ENCODE measurements at places on chromosomes 6 and 20. TPM values are rescaled to one million over a fixed set of nuclear protein-coding genes. Genes with fewer than 3 reads are reported as not detected.

DNA sequence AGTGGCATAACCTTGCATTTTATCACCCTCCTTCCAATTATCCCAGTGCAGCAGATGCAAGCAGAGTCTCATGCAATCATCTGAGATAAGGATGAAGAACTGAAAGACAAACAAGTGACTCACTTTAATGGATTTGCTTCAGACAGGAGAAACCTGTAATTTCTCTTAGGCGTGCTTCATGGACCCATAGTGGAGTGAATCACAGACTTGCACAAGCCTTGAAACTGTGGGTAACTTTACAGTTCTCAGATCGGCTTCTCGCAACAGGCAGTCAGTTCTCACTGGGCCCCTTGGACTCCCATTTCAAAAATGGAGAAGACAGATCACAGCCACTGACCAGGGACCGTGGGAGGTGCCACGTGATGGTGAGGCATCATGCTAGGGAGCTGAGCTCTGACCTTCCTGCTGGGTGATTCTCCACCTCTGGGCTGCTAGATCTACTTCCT lies at the start of gene ADGRF4:
TSS of gene ADGRF4 (plus strand) at position 239 of the 446 bp plus-strand sequence. CDS start 8,666 bp downstream, outside the sequence.
- peak within 1 kb of the TSS; percentile 98 for H3K27ac ChIP-seq
- peak within 1 kb of the TSS; percentile 21 for H3K4me3 ChIP-seq
- no peaks in the 10 kb centered on the region for H3K36me3 ChIP-seq

Gene SAMD10
- total RNA-seq, result 13.4 TPM

Gene CALHM4
- 3.4 TPM for total RNA-seq

Gene UST
- not detected for total RNA-seq

Gene PRICKLE4
- total RNA-seq, result 2.8 TPM

Gene SAMD3
- 1.7 TPM for total RNA-seq

DNA sequence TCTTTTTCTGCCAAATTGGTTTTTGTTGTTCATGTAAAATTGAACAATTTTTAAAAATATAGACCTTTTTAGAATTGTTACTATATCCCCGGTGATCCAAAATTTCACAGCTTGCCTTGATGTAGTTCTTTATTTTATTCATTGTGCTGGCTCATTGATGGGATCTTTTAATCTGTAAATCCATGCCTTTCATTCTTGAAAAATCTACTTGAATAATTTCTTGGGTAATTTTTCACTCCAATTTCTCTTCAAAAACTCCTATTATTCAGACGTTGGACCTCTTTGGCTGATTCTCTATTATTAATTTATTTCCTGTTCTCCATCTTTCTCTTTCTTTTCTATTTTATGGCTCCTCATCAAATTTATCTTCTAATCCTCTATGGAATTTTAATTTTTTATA lies 476.1 kb upstream of the CITED2 start:
- peaks cover 51% of the 10 kb centered on the region for H3K4me1 ChIP-seq
- DNase-seq, result no peak
- H3K27ac ChIP-seq, result no peak overlapping the region

GRCh38 chr6:45351667-45352066 lies 23.5 kb downstream of the RUNX2 start:
- H3K27ac ChIP-seq, result no peak overlapping the region
- no peaks in the 10 kb centered on the region for H3K36me3 ChIP-seq
- H3K4me1 ChIP-seq, result no peaks in the 10 kb centered on the region
- no peak overlapping the region for H3K4me3 ChIP-seq

Gene SOX18
- total RNA-seq, result 0.84 TPM

DNA sequence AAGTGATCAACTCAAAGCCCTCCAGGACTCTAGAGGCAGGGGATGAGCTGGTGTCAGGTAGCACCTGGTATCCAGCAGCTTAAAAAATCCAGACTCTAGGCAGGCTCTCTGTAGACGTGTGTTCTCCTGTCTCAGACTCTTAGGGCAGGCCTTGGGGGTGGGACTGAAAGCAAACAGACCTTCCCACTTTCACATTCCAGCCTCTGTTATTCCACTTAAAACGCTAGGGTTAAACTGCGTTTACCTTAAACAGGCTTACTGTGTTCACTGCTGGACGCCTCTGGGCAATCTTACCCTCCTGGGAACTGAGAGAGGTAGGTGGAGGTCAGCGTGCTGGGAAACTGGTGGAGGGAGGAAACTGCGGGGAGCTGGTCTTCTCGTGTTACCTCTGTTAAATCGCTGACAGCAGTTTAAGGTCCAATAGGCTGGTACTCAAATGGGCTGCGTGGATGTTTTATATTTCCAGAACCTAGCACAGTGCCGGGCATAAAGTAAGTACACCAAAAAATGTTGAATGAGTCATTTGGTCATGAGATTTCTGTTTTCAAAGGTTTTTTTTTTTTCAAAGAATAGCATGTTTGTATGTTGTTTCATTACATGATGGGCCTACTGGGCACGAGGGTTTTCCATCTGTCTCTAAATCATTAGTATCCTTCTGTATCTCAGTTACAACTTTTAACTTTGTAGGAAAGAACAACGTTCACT lies at the start of gene GCNT2:
TSS of gene GCNT2 (plus strand) at position 248 of the 705 bp plus-strand sequence. CDS start 7,561 bp downstream, outside the sequence.
- H3K4me1 ChIP-seq, result peaks cover 33% of the 10 kb centered on the region
- peak within 1 kb of the TSS; percentile 90 for H3K27ac ChIP-seq
- DNase-seq, result peak; percentile 90

Gene HSF2
- total RNA-seq, result 12.1 TPM

DNA sequence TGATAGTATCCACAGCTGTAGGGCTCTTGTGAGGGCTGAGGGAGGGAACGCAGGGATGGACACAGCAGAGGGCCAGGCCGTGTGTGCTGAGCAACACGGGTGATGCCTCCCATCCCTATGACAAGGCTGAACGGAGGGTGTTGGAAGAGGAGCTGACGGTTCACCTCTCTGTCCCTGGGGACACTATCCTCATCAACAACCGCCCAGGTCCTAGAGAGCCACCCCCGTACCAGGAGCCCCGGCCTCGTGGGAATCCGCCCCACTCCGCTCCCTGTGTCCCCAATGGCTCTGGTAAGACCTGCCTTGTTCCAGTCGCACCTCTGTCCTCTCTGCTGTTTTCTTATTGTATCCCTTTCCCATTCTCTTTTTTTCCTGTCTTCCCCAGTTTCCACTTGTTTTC lies 10.1 kb downstream of the DDR1 start:
- no peak overlapping the region for H3K27ac ChIP-seq
- DNase-seq, result no peak
- H3K4me1 ChIP-seq, result no peaks in the 10 kb centered on the region
- H3K36me3 ChIP-seq, result peaks cover 8% of the 10 kb centered on the region

GRCh38 chr20:45452772-45453691 lies 16.5 kb upstream of the WFDC2 start:
- H3K27me3 ChIP-seq, result no peaks in the 10 kb centered on the region
- H3K27ac ChIP-seq, result no peak overlapping the region
- 0 out of 2 replicates have a peak, but pooled peaks cover 5% of the 10 kb centered on the region for H3K4me1 ChIP-seq
- DNase-seq, result no peak

GRCh38 chr6:34148631-34149451 lies 3.0 kb upstream of the GRM4 start:
- H3K27ac ChIP-seq, result no peak overlapping the region
- H3K4me1 ChIP-seq, result peaks cover 6% of the 10 kb centered on the region
- no peak overlapping the region for H3K4me3 ChIP-seq
- DNase-seq, result peak; percentile 14

DNA sequence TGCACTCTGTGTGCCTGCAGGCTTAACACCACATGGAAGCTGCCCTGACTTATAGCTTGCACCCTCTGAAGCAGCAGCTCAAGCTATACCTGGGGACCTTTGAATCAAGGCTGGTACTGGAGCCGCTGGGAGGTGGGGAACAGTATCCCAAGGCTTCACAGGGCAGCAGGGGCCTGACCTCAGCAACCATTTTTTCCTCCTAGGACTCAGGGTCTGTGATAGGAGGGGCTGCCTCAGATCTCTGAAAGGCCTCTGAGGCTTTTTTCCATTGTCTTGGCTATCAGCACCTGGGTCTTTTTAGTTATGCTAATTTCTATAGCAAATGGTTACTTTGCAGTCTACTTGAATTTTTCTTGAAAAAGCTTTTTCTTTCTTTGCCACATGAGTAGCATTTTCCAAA lies 80.2 kb upstream of the OPRM1 start:
- no peaks in the 10 kb centered on the region for H3K36me3 ChIP-seq
- no peak overlapping the region for H3K4me3 ChIP-seq
- no peaks in the 10 kb centered on the region for H3K27me3 ChIP-seq
- DNase-seq, result no peak

DNA sequence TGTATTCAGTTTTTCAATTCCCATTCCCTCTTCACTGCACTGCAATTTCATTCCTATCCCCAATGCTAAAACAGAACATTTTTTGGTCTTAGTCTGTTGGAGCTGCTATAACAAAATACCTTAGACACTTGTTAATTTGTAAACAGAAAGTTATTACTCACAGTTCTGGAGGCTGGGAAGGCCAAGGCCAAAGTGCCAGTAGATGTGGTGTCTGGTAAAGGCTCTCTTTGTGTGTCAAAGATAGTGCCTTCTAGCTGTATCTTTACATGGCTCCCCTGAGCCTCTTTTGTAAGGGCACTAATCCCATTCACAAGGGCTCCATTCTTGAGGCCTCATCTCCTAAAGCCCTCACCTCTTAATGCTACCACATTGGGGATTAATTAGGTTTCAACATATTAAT lies 40.0 kb downstream of the PHIP start:
- H3K27ac ChIP-seq, result no peak overlapping the region
- DNase-seq, result no peak
- no peak overlapping the region for H3K4me3 ChIP-seq
- H3K4me1 ChIP-seq, result no peaks in the 10 kb centered on the region

Gene DDX43
- total RNA-seq, result not detected

GRCh38 chr20:38905375-38905774 lies 20.8 kb upstream of the FAM83D start:
- no peaks in the 10 kb centered on the region for H3K4me1 ChIP-seq
- DNase-seq, result no peak
- H3K4me3 ChIP-seq, result no peak overlapping the region
- H3K27ac ChIP-seq, result no peak overlapping the region

- DNase-seq, result no peak
- peaks cover 18% of the 10 kb centered on the region for H3K4me1 ChIP-seq
- H3K4me3 ChIP-seq, result no peak overlapping the region
- no peaks in the 10 kb centered on the region for H3K27me3 ChIP-seq
- no peak overlapping the region for H3K27ac ChIP-seq
- H3K36me3 ChIP-seq, result no peaks in the 10 kb centered on the region
Measured at GRCh38 chr20:3813848-3814581, 6.3 kb upstream of the AP5S1 start.

Gene MAFB
- 0.88 TPM for total RNA-seq

Gene EYA4
- not detected for total RNA-seq

DNA sequence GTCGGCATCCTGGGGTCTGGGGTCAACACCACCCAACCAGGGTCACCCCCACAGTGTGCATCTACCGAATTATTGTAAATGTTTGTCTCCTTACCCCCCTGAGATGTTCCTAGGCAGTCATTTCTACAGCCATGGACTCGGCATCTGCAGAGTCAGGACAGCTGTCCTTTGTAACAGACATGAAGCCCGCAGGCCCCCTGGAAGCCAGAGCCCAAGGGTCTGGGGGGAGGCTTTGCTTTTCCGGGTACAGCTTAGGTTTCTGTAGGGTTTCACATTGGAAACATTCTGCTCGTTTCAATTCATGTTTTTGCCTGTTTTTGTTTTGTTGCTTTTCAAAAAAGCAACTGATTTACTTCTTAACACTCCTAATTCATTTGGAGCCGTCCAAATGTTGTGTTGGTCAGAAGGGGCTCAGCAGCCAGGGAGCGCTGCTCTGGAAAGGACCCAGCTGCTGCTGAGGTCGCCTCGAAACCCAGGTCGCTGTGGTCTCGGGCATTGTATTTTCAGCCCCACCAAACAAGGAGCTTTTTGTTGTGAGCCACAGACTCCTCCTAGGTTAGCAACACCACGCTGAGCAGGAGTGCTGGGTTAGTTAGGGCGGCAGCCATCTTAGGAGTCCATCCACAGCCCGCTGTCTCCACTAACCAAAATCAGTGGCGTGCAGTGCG lies 160.4 kb downstream of the TMEM242 start:
- H3K4me1 ChIP-seq, result no peaks in the 10 kb centered on the region
- DNase-seq, result no peak
- H3K27ac ChIP-seq, result no peak overlapping the region
- no peak overlapping the region for H3K4me3 ChIP-seq

DNA sequence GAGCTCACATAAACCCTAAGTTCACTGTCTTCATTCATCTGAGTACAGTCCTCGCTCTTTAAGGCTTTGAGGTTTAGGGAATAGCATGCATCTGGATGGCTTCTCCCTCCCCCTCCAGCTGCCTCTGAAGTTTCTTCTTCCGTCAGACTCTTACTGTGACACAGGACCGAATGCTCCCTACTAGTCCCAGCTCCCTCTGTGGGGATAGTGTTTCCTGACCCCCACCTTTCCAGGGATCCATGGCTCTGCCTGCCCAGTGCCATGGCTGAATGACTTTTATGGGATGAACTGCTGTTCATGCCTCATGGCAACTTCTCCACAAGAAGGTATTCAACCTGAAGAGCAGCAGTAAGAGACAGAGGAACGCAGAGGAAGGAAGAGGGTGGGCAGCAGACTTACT lies 79.8 kb upstream of the EMILIN3 start:
- H3K4me1 ChIP-seq, result peaks cover 13% of the 10 kb centered on the region
- H3K27ac ChIP-seq, result no peak overlapping the region
- H3K36me3 ChIP-seq, result peaks cover 14% of the 10 kb centered on the region
- H3K4me3 ChIP-seq, result no peak overlapping the region
- H3K27me3 ChIP-seq, result no peaks in the 10 kb centered on the region
- DNase-seq, result peak; percentile 25

- no peaks in the 10 kb centered on the region for H3K27me3 ChIP-seq
- no peak overlapping the region for H3K27ac ChIP-seq
- H3K4me3 ChIP-seq, result no peak overlapping the region
- DNase-seq, result no peak
- H3K4me1 ChIP-seq, result 0 out of 2 replicates have a peak, but pooled peaks cover 7% of the 10 kb centered on the region
- no peaks in the 10 kb centered on the region for H3K36me3 ChIP-seq
Measured at GRCh38 chr20:15945289-15945688, 628.0 kb downstream of the KIF16B start.

GRCh38 chr6:89368107-89368506 lies 15.6 kb upstream of the UBE2J1 start:
- H3K4me1 ChIP-seq, result no peaks in the 10 kb centered on the region
- H3K36me3 ChIP-seq, result no peaks in the 10 kb centered on the region
- no peaks in the 10 kb centered on the region for H3K27me3 ChIP-seq
- no peak overlapping the region for H3K27ac ChIP-seq
- H3K4me3 ChIP-seq, result no peak overlapping the region

DNA sequence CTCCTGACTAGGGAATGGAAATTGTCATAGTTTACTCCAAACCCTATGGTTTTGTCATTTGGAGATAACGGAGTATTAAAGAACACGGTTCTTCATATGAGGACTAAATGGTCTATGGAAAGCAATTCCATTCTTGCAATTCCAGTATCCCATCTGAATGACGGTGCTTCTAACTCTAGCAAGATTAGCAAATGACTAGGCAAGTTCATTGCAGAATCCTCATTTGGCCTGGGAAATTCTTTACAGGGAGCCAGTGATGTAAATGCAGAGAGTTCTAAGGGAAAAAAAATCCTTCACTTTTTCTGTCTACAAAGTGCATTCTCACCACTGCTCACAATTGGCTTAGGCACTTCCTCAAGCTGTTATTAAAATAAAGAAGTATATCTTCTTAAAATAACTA lies 111.5 kb downstream of the MOXD1 start:
- H3K36me3 ChIP-seq, result no peaks in the 10 kb centered on the region
- no peak for DNase-seq
- no peak overlapping the region for H3K4me3 ChIP-seq
- no peaks in the 10 kb centered on the region for H3K27me3 ChIP-seq
- H3K4me1 ChIP-seq, result no peaks in the 10 kb centered on the region
- H3K27ac ChIP-seq, result no peak overlapping the region

Gene WFDC2
- 14.3 TPM for total RNA-seq

Gene MYMX
- not detected for total RNA-seq
